ENCODE measurements at places on chromosomes 7 and 10.

DNA sequence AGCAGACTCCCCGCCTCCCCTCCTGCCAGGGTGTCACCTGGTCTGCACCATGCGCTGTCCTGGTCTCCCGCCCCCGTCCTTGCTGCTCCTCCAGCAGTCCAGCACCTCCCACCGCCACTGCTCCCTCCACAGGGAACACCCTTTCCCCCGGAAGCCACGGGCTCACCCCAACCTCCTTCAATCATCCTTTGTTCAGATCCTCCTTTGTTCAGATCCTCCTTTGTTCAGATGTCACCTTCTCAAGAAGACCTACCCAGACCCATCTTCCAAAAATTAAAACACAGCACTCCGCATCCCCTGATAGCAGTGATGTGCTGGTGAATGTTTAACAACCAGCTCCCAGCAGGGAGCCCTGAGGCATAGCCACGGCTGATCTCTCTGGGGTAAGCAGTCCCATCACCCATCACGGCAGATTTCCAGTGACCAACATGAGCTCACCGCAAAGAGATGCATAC is 237.7 kb downstream of the USP6NL start:
- DNase-seq: no peak

- DNase-seq: no peak
These were observed 98.8 kb downstream of the SDK1 start for GRCh38 chr7:3399858-3400257.

DNA sequence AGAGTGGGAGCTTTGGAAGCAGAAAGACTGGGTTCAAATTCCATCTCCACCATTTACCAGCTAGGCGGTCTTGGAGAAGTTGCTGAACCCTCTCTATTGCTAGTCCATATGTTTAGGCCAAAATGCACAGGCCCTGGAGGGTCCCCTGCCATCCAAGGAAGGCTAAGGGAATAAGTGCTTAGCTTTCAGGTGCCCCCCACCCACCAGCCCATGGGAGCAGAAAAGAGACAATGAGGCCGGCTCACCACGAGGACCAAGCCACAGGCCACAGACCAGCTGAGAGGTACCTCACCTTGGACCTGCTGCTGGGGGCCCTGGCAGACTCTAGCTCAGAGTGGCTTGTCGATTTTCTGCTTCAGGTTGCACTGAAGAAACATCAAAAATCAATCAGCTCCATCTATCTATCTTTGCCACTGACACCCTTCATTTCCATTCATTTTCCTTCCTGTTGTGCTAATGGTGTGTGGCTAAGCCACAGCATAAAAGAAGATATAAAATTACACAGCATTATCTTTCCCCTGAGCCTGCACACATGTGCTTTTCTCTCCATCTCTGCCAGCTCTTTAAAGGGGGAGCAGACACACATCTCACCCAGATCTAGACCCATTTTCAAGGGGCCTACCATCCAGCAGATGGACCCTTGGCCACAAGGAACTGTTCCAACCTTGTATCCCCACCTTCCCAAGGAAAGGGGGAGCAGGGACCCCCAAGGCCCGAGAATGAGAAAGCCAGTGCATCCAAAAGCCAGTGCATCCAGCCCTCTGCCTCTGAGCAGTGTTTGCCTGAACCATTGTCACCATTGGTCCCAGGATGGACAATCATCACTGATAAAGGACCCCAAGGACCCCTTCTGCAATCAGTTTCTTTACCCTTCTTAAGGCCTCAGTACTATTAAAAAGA is 65.4 kb downstream of the GRID1 start:
- no peak for DNase-seq

DNA sequence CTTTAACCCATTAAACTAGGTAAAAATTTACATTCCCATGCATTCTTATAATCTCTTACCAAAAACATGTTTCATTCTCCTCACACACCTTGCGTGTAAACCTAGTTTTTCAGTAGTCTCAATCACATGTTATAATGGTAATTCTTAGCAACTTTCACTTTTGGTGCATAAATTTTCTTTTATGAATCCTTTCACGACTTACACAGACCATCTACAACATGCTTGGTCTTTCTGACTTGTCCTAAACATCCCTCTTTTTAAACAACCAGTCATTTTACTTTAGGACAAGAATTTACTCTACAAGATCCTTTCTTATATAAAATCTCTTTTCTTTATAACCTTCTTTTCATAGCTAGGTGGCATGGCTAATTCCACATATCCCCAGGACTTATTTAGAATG is 25.8 kb downstream of the FBXL13 start:
- DNase-seq: no peak

- DNase-seq: no peak
These were observed 124.7 kb upstream of the CTBP2 start for GRCh38 chr10:125284875-125285597.

GRCh38 chr10:5833814-5834213 is 20.6 kb upstream of the GDI2 start:
- DNase-seq: no peak

- no peak for DNase-seq
These were observed 71.1 kb downstream of the GBF1 start for GRCh38 chr10:102316421-102316820.

DNA sequence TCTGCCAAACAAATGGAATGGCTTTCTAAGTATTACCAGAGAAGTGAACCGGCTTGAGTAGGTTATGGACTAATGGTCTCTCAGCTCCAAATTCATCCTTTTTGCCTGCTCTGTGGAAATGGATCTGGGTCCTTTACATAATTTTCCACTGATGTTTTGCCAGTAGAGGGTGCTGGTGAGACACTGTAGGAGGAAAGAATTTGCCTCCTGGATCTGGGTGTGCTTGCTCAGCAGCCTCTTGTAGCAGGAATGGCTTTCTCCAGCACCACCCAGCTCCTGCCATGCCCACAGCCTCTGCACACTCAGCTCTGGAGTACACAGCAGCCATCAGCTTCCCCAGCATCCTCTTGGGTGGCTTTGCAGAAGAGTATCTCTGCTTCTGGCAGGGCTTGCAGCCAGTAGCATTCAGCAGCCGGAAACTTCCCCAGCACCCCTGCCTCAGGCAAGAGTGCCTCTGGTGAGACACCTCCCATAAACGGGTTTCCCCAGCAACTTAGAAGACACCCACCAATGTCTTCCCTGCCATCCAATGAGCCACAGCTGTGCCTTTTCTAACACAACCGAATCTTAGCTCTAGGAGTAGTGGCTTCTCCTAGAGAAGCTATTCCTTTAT is 235.0 kb upstream of the PLPP4 start:
- peak; percentile 29 for DNase-seq

GRCh38 chr7:24911213-24911603 is 68.8 kb downstream of the OSBPL3 start:
- no peak for DNase-seq

GRCh38 chr10:90959826-90960225 is 38.9 kb upstream of the ANKRD1 start:
- DNase-seq: no peak

GRCh38 chr7:21675255-21675654 is 132.4 kb downstream of the DNAH11 start:
- DNase-seq: no peak

All from pulmonary artery endothelial cell (primary cell).